ENCODE measurements at places on chromosomes 3 and 15. TPM values are rescaled to one million over a fixed set of nuclear protein-coding genes. Genes with fewer than 3 reads are reported as not detected.

- no peak for DNase-seq
- H3K4me3 ChIP-seq, result no peak overlapping the region
- H3K36me3 ChIP-seq, result no peaks in the 10 kb centered on the region
- H3K27me3 ChIP-seq, result no peaks in the 10 kb centered on the region
Measured at GRCh38 chr15:57427367-57427821, 51.1 kb downstream of the CGNL1 start.

- peaks cover 9% of the 10 kb centered on the region for H3K27me3 ChIP-seq
- no peak overlapping the region for H3K4me3 ChIP-seq
- no peaks in the 10 kb centered on the region for H3K4me1 ChIP-seq
- no peak overlapping the region for H3K27ac ChIP-seq
Measured at GRCh38 chr3:149541091-149541491, 66.6 kb downstream of the TM4SF4 start.

- peaks cover 6% of the 10 kb centered on the region for H3K36me3 ChIP-seq
- peaks cover 62% of the 10 kb centered on the region for H3K4me1 ChIP-seq
- no peaks in the 10 kb centered on the region for H3K27me3 ChIP-seq
- no peak for DNase-seq
- H3K4me3 ChIP-seq, result peak overlapping the region; percentile 50
Measured at GRCh38 chr3:152219216-152219615, 49.5 kb upstream of the MBNL1 start.

GRCh38 chr15:66994927-66995656 lies 70.3 kb upstream of the SMAD3 start:
- no peak overlapping the region for H3K27ac ChIP-seq
- peaks cover 3% of the 10 kb centered on the region for H3K36me3 ChIP-seq
- H3K4me1 ChIP-seq, result no peaks in the 10 kb centered on the region
- no peak for DNase-seq
- H3K27me3 ChIP-seq, result peaks cover 21% of the 10 kb centered on the region
- H3K4me3 ChIP-seq, result no peak overlapping the region

DNA sequence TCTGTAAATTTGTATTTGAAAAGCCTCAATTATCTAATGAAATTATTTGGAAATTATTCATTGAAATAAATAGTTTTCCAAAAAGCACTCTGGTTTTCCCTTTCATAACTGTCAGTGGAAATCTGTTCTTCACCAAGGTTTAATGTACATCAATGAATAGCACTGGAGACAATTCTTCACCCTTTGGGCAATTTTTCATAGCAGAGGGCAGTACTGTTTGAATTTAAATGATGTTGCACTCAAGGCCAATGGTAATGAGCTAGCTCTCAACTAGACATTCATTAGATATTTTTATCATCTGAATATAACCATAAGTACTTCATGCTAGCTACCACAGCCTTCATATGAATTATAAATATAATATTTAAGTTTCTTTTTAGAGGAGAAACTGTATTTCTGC lies 658.2 kb upstream of the CCDC54 start:
- no peaks in the 10 kb centered on the region for H3K4me1 ChIP-seq
- H3K27me3 ChIP-seq, result peaks cover 2% of the 10 kb centered on the region
- no peak overlapping the region for H3K4me3 ChIP-seq

SH2D7 gene
- total RNA-seq, result not detected

SPINK8 gene
- not detected for total RNA-seq

DNA sequence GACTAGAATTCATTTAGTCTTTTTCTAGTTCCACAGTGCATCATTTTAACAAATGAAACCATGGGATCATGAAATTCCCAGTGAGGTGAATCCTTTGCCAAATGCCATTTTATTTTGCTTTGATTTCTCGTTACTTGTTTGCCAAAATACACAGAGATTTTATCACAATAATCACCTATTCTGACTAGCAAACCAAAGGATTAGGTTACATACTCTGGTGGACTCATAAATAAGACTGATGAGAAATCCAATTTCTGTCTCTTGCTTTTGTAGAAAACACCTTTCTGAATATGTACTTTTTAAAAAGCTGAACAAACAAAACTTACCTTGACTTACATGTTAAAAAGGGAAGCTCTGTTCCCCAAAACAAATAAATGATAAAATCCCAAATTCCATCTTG lies 12.2 kb downstream of the ERC2 start:
- H3K4me1 ChIP-seq, result no peaks in the 10 kb centered on the region
- no peaks in the 10 kb centered on the region for H3K36me3 ChIP-seq
- DNase-seq, result no peak
- no peak overlapping the region for H3K4me3 ChIP-seq

- no peaks in the 10 kb centered on the region for H3K36me3 ChIP-seq
- DNase-seq, result no peak
- H3K27ac ChIP-seq, result no peak overlapping the region
- no peaks in the 10 kb centered on the region for H3K4me1 ChIP-seq
- H3K27me3 ChIP-seq, result no peaks in the 10 kb centered on the region
- H3K4me3 ChIP-seq, result no peak overlapping the region
Measured at GRCh38 chr15:88185584-88185983, 71.0 kb downstream of the NTRK3 start.

DNA sequence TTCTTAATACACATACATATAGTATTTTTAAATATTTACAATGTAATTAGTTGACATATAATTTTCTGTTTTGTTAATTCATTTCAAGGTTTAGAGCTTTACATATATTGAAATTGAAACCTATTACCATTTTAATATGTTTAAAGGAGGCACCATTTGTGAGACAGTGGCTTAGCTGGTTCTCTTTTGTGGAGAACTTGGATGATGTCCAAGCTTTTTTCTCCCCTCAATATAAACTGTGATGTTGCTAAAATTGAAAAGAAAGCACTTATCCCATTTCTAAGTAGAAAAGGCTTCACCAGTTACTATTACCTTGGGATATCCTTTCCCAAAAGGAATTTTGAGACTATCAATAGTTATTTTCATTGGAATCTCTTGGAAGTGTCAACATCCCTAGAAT lies 707.2 kb downstream of the NTRK3 start:
- H3K4me1 ChIP-seq, result no peaks in the 10 kb centered on the region
- no peaks in the 10 kb centered on the region for H3K36me3 ChIP-seq
- no peak overlapping the region for H3K4me3 ChIP-seq

- no peak overlapping the region for H3K27ac ChIP-seq
- no peak for DNase-seq
- no peak overlapping the region for H3K4me3 ChIP-seq
- no peaks in the 10 kb centered on the region for H3K27me3 ChIP-seq
- peaks cover 14% of the 10 kb centered on the region for H3K36me3 ChIP-seq
Measured at GRCh38 chr3:44954962-44955361, 21.0 kb downstream of the ZDHHC3 start.

GRCh38 chr3:115160295-115160694 lies 13.2 kb upstream of the ZBTB20 start:
- H3K27me3 ChIP-seq, result no peaks in the 10 kb centered on the region
- H3K4me1 ChIP-seq, result peaks cover 34% of the 10 kb centered on the region
- H3K4me3 ChIP-seq, result no peak overlapping the region
- no peak overlapping the region for H3K27ac ChIP-seq

SMCO1 gene
- total RNA-seq, result not detected

DNA sequence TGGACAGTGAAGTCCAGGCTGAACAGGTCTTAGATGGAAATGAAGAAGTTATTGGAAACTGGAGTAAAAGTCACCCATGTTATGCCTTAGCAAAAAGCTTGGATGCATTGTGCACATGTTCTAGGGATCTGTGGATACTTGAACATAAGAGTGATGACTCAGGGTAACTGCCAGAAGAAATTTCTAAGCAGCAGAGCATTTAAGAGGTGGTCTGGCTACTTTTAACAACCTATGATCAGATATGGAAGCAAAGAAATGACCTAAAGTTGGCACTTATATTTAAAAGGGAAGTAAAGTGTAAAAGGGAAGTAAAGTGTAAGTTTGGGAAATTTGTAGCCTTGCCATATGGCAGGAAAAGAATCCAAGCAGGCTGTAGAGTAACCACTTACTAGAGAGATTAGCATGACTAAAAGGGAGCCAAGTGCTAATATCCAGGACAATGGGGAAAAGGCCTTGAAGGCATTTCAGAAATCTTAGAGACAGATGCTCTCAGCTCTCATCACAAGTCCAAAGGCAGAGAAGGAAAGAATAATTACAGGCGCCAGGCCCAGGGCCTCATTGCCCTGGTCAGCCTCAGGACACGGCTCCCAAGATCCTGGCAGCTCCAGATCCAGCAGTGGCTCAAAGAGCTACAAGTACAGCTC lies 73.9 kb upstream of the KCNH8 start:
- no peak overlapping the region for H3K27ac ChIP-seq
- no peak overlapping the region for H3K4me3 ChIP-seq
- no peaks in the 10 kb centered on the region for H3K4me1 ChIP-seq
- peaks cover 2% of the 10 kb centered on the region for H3K27me3 ChIP-seq

GRCh38 chr15:49675041-49675440 lies 54.2 kb downstream of the DTWD1 start:
- H3K27me3 ChIP-seq, result peaks cover 19% of the 10 kb centered on the region
- H3K36me3 ChIP-seq, result no peaks in the 10 kb centered on the region
- H3K4me1 ChIP-seq, result no peaks in the 10 kb centered on the region
- no peak overlapping the region for H3K4me3 ChIP-seq
- no peak for DNase-seq

LDHAL6B gene
- not detected for total RNA-seq

ADAMTS17 gene
- total RNA-seq, result 5.0 TPM

FOXL2NB gene
- not detected for total RNA-seq

- no peaks in the 10 kb centered on the region for H3K36me3 ChIP-seq
- H3K4me3 ChIP-seq, result no peak overlapping the region
- no peak for DNase-seq
- no peak overlapping the region for H3K27ac ChIP-seq
- peaks cover 9% of the 10 kb centered on the region for H3K27me3 ChIP-seq
Measured at GRCh38 chr15:62503451-62503850, 338.4 kb upstream of the C2CD4B start.

GRCh38 chr3:186261638-186262037 lies 100.4 kb downstream of the DGKG start:
- H3K27ac ChIP-seq, result no peak overlapping the region
- no peak for DNase-seq
- peaks cover 4% of the 10 kb centered on the region for H3K4me1 ChIP-seq

DNA sequence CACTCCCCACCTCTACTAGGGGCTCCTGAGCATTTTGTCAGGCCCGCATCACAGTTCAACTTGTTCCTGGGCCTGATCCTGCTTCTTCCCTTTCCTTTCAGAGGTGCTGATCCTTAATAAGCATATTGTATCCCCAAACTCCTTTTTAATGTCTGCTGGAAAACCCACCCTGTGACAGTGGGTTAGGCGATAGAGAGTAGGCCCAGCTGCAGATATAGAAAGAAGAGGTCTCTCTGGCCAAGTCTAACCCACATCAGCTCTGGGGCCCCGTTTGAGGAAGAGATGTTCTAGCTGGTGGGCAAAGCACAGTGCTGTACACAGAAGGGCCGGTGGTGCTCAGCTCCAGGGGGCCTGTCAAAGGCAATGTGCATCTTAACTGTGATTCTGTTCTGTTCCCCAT lies 34.3 kb upstream of the ST6GAL1 start:
- peaks cover 7% of the 10 kb centered on the region for H3K36me3 ChIP-seq
- no peak overlapping the region for H3K4me3 ChIP-seq
- H3K27me3 ChIP-seq, result no peaks in the 10 kb centered on the region

AADACL2 gene
- not detected for total RNA-seq

- no peaks in the 10 kb centered on the region for H3K27me3 ChIP-seq
- no peak overlapping the region for H3K27ac ChIP-seq
- no peaks in the 10 kb centered on the region for H3K36me3 ChIP-seq
- H3K4me3 ChIP-seq, result no peak overlapping the region
- H3K4me1 ChIP-seq, result no peaks in the 10 kb centered on the region
Measured at GRCh38 chr15:66822114-66822513, 120.1 kb downstream of the SMAD6 start.

ZBBX gene
- not detected for total RNA-seq

DNA sequence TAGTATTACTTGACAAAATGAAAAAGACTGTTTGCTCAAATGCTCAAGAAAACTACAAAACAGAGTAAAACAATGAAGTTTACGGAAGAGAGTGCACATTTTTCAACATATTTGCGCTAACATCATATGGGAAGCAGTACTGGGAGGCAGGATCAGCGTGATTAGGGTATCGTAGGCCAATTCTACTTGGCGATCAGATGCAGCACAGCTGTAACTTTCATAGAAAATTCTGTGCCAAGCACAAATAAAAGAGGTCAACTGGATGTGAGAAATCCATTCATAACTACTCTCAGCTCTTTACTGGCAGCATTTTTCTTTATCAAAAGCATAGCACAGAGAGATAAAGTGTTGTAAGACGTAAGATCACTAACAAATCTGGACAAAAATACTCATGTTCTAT lies 1196.3 kb upstream of the GBE1 start:
- no peaks in the 10 kb centered on the region for H3K4me1 ChIP-seq
- H3K36me3 ChIP-seq, result no peaks in the 10 kb centered on the region
- H3K27me3 ChIP-seq, result no peaks in the 10 kb centered on the region

TEX55 gene
- not detected for total RNA-seq

GRCh38 chr3:140448001-140448400 lies 229.9 kb upstream of the TRIM42 start:
- no peak overlapping the region for H3K27ac ChIP-seq
- no peaks in the 10 kb centered on the region for H3K36me3 ChIP-seq
- no peak overlapping the region for H3K4me3 ChIP-seq
- H3K4me1 ChIP-seq, result no peaks in the 10 kb centered on the region
- no peaks in the 10 kb centered on the region for H3K27me3 ChIP-seq

DNA sequence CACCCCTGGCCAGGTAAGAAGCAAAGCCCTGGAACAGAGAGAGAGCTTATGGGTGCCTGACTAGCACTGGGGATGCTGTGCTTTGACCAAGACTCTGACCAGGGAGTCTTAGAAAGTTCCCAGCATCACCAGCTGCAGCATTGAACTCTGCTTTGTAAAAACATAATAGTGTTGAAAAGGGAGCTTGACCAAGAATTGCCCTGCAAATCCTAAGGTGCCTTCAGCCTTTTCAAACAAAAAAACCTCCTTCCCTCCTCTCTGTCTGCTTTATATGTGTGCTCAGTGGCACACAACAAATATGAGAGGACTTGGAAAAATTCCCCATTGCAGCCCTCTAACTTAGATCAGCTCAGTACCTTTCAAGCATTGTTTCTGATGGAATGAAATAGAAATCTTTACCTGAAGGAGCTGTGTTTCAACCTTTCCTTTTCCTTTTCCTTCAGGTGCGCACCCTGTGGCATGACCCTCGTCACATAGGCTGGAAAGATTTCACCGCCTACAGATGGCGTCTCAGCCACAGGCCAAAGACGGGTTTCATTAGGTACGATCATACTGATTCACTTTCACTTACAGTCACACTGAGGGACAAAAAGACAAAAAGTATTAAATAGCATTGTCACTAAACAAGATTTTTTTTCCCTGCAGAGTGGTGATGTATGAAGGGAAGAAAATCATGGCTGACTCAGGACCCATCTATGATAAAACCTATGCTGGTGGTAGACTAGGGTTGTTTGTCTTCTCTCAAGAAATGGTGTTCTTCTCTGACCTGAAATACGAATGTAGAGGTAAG lies 13.0 kb downstream of the THBS1 start:
- H3K4me3 ChIP-seq, result no peak overlapping the region
- H3K36me3 ChIP-seq, result no peaks in the 10 kb centered on the region
- DNase-seq, result no peak
- H3K4me1 ChIP-seq, result no peaks in the 10 kb centered on the region
- no peak overlapping the region for H3K27ac ChIP-seq

- no peaks in the 10 kb centered on the region for H3K27me3 ChIP-seq
- H3K36me3 ChIP-seq, result peaks cover 22% of the 10 kb centered on the region
- no peak overlapping the region for H3K4me3 ChIP-seq
Measured at GRCh38 chr15:34188711-34189110, 21.2 kb downstream of the KATNBL1 start.

All from activated CD4-positive, alpha-beta T cell treated with anti-CD3 and anti-CD28 coated beads, Interleukin-2, amount 10 ng/mL, durations not matched to agents 7 days and 5 days (primary cell).